Kidney capillary endothelial cell (primary cell): ENCODE measurements at places on chromosomes 13 and 19.

GRCh38 chr13:46667687-46668281, 114.8 kb downstream of the LRCH1 start:
- no peak for DNase-seq

DNA sequence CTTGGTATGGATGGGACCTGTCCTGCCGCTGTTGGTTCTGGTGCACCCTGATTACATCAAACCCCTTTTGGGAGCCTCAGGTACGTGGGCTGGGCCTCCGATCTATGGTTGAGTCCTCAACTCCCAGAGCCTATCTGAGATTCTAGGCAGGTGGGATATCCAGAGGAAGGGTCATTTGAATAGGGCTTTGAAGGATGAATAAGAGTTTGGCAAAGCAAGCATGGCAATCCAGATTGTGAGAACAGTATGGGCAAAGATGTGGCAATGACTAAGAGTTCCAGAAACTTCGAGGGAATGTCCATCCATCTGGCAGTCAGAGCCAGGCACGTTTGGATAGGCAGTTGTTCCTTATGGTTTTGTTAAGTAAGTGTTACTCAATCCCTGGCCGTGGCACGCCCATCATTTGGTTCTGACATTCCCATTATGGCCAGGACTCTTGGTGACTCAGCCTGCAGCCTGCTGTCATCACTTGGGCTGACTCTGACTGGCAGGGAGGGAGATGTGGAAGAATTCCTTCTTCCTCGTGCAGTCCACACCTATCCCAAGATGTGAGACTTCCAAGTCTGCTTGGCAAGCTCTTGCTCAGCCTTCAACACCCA, 21.5 kb downstream of the CYP4F22 start:
- DNase-seq, result no peak

DNA sequence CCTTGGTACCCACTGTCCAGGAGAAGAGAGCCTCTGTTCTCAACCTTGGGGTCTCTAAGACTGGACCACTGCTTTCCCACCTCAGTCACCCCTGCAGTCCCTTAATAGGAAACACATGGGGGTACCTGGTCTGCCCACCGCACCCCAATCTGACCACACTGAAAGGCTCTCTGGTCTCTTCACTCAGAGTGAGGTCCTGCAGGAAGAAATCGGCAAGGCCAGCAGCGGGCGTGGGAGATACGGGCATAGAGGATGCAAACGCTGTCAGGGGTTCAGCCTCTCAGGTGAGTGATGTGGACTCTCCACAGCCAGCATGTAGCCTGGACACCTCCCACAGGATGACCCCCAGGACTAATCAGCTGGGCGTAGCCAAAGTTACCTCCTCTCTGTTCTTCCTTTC, 3.5 kb downstream of the SIGLEC9 start:
- no peak for DNase-seq

DNA sequence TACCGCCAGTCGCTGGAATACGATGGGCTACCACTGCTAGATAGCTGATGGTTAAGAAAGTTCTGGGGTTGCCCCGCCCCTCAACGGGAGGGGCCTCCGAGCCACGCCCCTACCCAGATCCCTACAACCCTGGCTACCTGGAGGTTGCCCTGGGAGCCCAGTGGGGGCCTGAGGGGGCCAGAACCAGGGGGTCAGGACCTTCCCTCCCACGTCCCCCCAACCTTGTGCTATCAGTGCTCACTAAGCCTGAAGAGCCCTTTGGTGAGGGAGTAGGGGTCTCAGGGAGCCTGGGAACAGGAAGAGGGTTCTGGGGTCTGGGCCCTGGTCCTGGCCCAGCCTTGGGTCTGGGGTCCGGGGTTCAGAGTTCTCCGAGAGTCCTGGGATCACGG, 8.9 kb downstream of the OCEL1 start:
- no peak for DNase-seq

DNA sequence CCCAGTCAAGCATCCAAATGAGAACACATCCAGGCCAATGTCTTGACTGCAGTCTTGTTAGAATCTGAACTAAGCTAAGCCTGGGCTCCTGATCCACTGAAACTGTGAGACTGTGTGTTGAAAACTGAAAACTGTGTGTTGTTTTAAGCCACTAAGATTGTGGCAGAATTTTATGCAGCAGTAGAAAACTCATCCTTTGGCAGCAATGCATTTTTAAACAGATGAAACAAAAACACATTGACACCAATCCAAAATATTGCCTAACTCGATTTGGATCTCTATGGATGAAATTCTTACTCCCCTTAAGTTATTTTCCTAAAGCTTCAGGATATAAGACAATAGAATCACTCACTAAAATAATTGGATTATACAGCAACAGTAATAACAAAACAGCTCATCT, 202.3 kb upstream of the KLF12 start:
- no peak for DNase-seq

DNA sequence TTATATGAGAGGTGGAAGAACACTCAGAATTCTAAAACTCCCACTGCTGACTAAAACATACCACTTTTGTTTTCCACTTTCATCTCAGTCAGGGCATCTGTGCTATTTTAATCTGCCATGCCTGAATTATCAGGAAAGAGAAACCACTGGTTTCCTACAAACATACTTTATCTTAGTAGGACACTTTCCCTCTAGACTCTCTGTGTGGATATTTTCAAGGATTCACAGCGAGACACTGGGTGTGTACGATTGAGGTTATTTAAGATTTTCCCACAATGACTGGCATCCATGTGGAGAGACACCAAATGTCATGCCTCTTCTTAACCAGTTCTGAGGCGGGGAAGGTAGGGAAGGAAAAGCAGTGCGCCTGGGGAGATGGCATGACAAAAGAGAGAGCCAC, 212.2 kb downstream of the ENOX1 start:
- no peak for DNase-seq

DNA sequence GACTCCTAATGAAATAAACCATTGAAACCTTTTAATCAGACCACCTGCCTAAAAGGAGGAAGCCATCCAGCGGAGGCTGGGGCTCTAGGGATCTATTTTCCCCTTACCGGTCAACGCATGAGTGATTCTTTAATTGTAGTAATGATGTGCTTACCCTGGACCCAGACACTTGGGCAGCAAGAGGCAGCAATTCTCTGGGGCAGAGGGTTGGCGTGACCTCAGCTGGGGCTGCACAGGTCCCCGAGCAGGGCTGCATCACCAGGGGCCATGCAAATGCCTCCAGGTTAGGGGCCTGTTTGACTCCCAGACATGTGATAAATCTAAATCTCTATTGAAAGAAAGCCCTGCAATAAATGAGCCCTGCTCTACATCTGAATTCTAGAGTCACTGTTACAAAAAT, 194.2 kb upstream of the TSHZ3 start:
- DNase-seq, result no peak

GRCh38 chr19:50330365-50331078, 1.3 kb upstream of the KCNC3 start:
- peak; percentile 40 for DNase-seq

- no peak for DNase-seq
Observed at GRCh38 chr19:21677696-21678418, 89.5 kb downstream of the ZNF100 start.

- peak; percentile 78 for DNase-seq
Observed at GRCh38 chr13:30743319-30744055, 8.1 kb downstream of the ALOX5AP start.

GRCh38 chr13:21402586-21403307, 56.4 kb downstream of the ZDHHC20 start:
- DNase-seq, result peak; percentile 39

- DNase-seq, result peak; percentile 63
Observed at GRCh38 chr19:11279505-11280236, 16.3 kb upstream of the TSPAN16 start.

DNA sequence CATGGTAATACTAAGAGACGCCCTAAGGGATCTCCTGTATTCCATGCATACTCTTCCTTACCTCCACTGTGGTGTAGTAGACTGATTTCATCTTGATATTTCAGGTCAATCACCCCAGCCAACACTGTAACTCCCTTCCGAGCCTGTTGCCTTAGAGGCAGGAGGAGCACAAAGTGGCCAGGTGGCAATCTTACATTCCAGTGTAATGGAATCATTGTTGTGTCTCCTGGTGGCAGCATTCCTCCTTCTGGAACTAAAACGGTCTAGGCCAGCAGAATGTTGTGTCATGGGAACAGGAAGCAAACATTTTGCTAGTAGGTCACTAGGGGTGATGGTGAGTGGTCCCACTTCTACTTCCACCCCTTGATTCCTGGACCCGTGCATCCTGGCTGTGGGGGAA, 405.7 kb upstream of the SLC10A2 start:
- no peak for DNase-seq

DNA sequence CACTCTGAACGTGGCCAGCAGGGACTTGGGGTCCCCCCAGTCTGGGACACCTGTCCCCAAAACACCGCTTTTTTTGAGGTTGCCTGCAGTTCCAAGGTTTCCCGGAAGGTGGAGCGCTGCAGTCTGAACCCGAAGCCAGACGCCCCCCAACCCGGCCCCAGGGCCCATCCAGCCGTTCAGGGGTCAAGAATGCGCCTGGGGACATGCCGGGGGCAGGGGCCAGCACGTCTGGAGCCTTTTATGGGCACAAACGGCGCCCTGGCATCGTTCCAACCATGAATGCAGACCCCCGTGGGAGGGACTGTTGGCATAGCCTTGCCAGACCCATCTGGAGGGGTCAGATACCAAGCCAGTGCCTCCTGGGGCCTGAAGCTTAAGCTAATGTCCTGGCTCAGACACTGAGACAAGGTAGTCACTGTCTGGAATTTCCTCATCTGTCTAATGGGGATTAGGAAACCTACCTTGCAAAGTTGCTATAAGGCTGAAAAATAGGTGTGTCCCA, 6.9 kb downstream of the S1PR5 start:
- DNase-seq, result no peak

DNA sequence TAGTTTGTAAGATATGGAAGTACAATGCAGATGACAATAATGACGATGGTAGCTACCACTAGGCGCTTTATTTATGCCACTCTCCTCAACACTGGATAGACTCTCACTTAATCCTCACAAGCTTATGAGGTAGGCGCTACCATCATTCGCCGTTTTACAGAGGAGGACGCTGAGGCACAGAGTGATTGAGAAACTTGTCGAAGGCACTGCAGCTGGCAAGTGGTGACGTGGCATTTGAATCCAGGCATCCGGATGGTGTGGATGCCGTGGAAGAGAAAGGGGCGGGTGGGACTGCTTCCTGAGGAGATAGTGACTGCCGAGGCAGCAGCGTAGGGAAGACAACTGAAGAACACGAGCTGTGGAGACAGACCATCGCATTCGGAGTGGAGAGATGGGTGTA, 1.3 kb upstream of the RPS9 start:
- DNase-seq, result no peak

GRCh38 chr19:3470500-3471128, 9.7 kb downstream of the SMIM24 start:
- no peak for DNase-seq

DNA sequence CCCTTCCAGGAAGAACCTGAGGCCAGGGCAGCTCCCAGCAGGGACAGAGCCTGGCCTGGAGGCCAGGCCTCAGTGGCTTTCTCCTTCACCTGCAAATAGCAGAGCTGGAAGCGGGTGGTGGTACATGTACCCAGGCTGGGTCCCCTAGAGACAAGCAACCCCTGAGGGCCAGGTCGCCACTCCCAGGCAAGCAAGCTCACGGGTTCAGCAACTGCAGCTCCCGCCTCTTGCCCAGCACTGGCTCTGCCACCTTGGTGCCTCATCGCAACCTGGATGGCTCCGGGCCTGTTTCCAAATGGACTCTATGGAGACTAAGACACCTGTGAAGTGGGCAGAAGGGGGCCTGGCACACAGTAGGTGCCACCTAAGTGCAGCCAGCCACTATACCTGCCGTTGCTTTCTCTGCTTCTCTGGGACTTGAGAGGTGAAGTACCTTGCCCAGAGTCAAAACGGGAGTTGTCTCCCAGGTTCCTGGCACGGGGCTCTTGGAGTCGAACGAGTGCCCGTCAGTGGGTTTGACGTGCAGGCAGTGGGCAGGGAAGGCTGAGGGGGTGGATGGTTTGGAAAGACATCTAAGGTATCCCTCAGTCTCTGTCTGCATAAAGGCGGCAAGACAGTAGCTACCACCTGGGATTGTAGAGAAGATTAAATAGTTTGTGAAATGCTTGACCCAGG, 2.4 kb upstream of the PLPP2 start:
- no peak for DNase-seq

- DNase-seq, result no peak
Observed at GRCh38 chr13:113746671-113747070, 12.4 kb upstream of the TMEM255B start.

DNA sequence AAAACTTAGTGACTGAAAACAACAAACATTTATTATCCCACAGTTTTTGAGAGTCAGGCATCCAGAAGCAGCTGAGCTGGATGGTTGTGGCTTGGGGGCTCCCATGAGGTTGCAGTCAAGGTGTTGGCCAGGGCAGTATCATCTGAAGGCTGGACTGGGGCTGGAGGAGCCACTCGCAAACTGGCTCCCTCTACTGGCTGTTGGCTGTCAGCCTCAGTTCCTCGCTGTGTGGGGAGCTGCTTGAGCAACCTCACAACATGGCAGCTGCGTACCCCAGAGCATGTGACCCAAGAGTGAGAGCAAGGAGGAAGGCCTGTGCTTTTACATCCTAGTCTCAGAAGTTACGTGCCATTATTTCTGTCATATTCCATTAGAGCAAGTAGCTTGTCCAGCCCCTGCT, 9.7 kb downstream of the YJU2 start:
- DNase-seq, result no peak

GRCh38 chr13:31240921-31241320, 41.1 kb downstream of the B3GLCT start:
- no peak for DNase-seq
